ENCODE measurements at places on chromosomes 2 and 18.

DNA sequence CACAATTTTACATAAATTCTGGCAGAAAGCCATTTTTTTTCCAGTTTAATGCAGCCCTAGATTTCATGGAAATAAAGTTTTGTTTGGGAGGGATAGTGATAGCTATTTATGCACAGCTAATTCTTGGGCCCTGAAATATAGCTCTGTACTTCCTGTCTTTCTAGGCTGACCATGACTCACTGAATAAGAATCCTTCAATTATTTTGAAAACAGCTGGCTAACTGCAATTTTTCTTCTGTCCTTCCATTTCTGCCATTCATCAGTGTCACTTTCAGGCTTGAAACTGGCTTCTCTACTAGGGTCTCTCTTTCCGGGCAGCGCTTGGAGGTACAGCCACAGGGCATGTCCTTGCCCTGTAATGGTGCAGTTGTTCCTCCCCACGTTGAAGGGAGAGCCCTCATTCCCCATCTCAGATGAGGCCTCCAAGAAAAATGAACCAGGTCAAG, 97.1 kb upstream of the TMEM178A start:
- no peak for DNase-seq

GRCh38 chr2:160111951-160112798, 49.8 kb upstream of the PLA2R1 start:
- no peak for DNase-seq

DNA sequence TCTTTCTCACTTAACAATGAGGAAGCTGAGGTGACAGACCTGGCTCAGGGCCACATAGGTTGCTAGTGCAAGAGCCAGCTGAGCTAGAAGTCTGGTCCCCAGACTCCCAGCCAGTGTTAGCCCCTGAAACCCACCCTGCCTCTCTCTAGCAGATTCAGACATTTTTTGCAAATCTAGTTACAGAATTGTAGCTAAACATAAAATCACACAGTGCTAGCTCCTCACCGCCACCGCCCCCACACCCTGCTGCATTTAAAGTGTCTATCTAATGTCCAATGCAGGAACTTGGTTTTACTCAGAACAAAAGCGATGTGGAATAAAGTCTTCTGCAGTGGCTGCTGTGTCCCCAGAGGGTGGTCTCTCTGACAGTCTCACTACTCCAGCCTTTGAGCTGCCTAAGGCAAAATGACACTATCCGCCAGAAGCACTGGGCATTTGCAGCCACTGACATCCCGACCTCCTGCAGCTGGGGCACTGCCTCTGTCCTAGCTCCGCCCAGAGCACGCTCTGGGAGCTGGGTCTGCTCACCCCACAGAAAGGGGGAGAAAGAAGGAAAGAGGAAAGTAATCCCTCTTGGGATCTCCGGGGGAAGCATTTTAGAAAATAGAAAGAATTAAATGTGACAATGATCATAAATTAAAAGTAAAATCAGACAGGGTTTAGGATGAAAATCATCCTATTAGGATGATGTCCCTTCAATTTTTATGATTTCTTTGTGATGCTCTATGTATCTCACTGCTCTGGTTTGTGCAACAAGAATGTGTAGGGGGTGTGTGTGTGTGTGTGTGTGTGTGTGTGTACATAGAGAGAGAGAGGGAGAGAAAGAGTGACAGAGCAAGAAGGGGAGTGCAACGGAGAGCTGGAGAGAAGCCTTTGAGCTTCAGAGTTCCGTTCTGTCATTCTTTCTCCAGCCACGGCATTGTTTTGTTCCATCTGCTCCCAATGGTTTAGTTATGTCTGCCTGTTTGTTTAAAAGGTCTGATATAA, 50.5 kb upstream of the ST8SIA3 start:
- no peak for DNase-seq

GRCh38 chr2:30105556-30105955, 41.3 kb upstream of the YPEL5 start:
- DNase-seq: no peak

- DNase-seq: no peak
Observed at GRCh38 chr2:205386109-205386508, 296.2 kb upstream of the NRP2 start.
